ENCODE measurements at places on chromosomes 13 and 19.

DNA sequence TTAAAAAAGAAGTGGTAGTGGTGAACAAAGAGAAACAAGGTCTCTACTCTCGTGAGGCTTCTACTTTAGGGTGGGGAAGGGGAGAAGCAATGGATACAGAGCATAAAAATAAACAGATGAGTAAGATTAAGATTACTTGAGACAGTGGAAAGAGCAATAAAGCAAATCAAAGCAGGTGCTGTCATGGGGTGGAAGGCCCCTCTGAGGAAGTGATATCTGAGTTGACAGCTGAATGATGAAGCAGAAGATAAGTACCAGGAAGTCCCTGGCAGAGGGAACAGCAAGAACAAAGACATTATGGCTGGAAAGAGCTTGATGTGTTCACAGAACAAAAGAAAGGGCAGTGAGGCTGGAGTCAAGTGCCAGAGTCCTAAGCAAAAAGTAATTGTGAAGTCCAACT, 221.8 kb downstream of the ENOX1 start:
- DNase-seq: no peak

- no peak for DNase-seq
Measured at GRCh38 chr19:19656451-19657396, 6.8 kb downstream of the ATP13A1 start.

DNA sequence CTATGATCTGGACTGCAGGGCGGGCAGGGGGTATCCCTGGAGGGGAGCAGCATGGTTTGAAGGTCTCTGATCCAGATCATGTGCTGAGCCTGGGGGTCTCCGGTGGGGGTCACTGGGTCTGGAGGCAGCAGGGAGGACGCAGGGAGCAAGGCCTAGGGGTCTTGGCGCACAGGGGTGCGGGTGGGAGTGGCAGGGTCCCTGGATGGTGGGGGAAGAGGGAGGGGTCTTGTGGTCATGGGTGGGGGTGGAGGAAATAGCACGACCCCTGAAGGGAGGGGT, 1.9 kb downstream of the BTBD2 start:
- DNase-seq: no peak

DNA sequence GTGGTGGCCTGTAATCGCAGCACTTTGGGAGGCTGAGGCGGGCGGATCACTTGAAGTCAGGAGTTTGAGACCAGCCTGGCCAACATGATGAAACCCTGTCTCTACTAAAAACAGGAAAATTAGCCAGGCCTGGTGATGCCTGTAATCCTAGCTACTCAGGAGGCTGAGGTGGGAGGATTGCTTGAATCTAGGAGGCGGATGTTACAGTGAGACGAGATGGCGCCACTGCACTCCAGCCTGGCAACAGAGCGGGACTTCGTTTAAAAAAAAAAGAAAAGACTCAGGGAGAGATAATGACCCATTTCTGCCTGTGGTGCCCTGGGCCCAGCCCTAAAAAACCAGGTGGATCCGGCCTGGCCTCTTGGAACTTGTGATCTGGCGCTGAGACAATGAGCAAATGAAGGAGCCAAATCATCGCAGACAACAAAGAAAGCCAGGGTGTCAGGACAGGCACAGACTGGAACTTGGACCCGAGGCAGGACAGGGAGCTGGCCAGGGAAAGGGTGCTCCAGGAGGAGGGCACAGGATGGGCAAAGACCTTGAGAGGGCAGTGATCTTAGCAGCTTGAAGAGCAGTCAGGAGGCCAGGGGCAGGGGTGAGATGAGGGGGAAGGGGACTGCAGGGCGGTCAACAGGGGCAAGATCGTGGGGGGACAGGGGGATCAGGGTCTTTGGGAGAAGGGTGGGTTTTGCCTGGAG, 962 bp upstream of the JAK3 start:
- DNase-seq: no peak

DNA sequence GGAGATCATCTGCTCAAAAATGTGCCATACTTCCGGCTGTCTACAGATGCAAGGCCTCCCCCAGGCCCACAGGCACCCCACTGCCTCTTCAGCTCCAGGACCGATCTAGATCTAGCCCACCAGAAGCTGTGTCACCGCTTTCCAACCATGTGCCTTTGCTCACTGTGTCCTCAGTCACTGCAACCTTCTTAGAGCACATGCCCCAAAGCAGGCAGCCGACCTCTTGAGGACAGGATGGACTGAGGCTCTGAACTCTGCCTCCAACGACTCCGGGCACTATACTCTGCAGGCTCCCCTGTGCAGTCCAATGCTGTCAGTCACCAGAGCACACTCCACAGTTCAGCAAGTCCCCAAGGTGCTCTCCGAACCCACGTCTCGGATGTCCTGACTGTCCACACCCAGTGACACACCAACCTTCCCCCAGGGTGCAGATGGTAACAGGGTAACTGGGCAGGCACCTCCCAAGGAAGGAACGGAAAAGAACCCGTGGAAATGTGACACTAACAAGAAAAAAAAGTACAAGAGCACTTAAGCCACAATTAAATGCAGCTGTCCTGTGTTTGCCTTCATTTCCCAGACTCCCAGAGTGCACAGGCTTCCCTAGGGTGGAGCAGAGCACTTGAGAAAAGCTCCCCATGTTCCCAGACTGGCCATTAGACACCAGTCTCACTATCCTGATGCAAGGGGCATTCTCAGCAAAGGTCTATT, 4.8 kb downstream of the STK24 start:
- no peak for DNase-seq

GRCh38 chr19:478236-478903, 17.5 kb upstream of the SHC2 start:
- no peak for DNase-seq

- no peak for DNase-seq
Measured at GRCh38 chr19:7612282-7613274, 16.8 kb downstream of the XAB2 start.

GRCh38 chr13:110644892-110645521, 29.7 kb downstream of the NAXD start:
- peak; percentile 22 for DNase-seq

GRCh38 chr13:74883834-74884233, 598.1 kb downstream of the TBC1D4 start:
- DNase-seq: no peak

DNA sequence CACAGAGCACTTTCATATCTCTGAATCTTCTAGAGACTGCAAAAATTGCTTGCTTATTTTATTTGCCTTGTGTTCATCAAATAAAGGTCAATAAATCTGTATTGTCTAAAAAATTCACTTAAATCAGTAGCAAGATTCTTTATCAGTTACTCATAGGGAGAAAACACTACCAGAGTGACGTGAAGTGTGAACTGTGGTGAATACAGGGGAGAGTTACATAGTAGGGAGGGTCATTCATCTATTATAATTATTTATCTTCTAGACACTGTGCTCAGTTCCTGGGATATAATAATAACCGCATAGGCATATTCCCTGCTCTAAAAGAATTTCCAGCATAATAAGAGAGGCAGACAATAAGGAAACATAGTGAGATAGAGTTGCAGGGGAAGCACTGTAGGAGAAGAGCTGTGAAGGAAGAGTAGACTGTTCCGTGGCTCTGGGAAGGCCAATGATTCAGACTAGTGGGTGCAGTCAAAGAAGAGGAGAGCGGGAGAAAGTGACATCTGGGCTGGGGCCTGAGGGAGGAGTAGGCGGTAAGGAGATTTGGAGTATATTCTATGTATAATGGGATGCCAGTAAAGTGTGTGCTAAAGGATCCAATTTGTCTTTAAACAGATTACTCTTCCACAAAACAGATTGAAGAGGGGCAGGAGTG, 84.0 kb upstream of the TDRD3 start:
- DNase-seq: no peak

GRCh38 chr19:29264897-29265296, 51.9 kb upstream of the UQCRFS1 start:
- DNase-seq: no peak

GRCh38 chr13:69545551-69545950, 562.1 kb upstream of the ATXN8OS start:
- no peak for DNase-seq

GRCh38 chr13:47420020-47420419, 523.2 kb upstream of the HTR2A start:
- peak; percentile 43 for DNase-seq

GRCh38 chr19:31283701-31284100, 65.5 kb downstream of the TSHZ3 start:
- no peak for DNase-seq

All from M059J (cell line).